ENCODE measurements at places on chromosomes 7 and 10. TPM values are rescaled to one million over a fixed set of nuclear protein-coding genes. Genes with fewer than 3 reads are reported as not detected.

GRCh38 chr7:5533821-5534367, 110.3 kb upstream of the TNRC18 start:
- no peaks in the 10 kb centered on the region for H3K27me3 ChIP-seq
- H3K27ac ChIP-seq = no peak overlapping the region
- H3K4me3 ChIP-seq = no peak overlapping the region
- peaks cover 6% of the 10 kb centered on the region for H3K36me3 ChIP-seq
- peaks cover 14% of the 10 kb centered on the region for H3K4me1 ChIP-seq

DNA sequence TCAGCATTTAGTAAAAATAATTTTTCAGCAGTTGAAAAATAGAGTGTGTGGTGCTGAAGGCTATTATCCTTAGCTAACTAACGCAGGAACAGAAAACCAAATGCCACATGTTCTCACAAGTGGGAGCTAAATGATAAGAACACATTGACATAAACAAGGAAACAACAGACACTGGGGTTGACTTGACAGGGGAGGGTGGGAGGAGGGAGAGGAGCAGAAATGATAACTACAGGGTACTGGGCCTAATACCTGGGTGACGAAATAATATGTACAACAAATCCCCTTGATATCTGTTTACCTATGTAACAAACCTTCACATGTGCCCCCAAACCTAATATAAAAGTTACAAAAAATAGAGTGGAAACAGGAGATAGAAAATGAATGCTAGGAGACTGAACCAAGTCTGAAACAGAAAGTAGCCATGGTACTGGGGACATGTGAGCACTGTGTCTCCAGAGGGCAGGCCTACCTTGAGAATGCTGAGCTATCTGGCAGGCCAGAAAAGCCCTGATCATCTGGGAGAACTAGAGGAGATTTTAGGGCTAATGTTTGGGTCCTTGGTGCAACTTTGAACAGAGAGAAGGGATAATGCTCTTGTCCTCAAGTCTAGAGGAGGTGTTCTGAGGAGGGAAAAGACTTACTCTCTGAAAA, 4.7 kb upstream of the EFCAB10 start:
- H3K27ac ChIP-seq = no peak overlapping the region
- no peak for DNase-seq
- H3K4me1 ChIP-seq = peaks cover 24% of the 10 kb centered on the region
- H3K27me3 ChIP-seq = peaks cover 10% of the 10 kb centered on the region
- no peaks in the 10 kb centered on the region for H3K36me3 ChIP-seq

GRCh38 chr10:71694567-71694968, 25.0 kb downstream of the C10orf105 start:
- no peak for DNase-seq
- peaks cover 59% of the 10 kb centered on the region for H3K4me1 ChIP-seq
- peak overlapping the region; percentile 85 for H3K27ac ChIP-seq
- no peaks in the 10 kb centered on the region for H3K27me3 ChIP-seq

- no peak for DNase-seq
- no peaks in the 10 kb centered on the region for H3K27me3 ChIP-seq
- no peak overlapping the region for H3K4me3 ChIP-seq
- H3K27ac ChIP-seq = no peak overlapping the region
- H3K4me1 ChIP-seq = peaks cover 20% of the 10 kb centered on the region
These were observed 19.4 kb downstream of the ACSL5 start for GRCh38 chr10:112393341-112393740.

DNA sequence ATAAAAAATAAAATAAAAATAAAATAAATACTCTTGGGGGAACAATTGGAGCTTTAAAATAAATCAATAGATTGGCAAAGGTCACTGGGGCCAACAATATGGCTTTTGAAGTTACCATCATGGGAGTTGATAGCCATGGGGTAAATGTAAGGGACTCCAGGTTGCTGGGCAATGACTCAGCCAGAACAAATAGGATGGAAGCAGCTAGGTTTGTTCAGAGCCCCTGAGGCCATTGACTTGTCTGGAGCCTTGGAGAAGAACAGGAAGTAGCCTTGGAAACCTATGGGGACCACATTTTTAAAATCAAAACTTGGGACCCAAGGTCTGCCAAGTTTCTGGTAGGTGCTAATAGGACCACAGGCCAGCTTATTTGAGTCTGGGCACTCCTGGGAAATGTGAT, 20.2 kb upstream of the FRA10AC1 start:
- H3K36me3 ChIP-seq = peaks cover 2% of the 10 kb centered on the region
- no peak overlapping the region for H3K27ac ChIP-seq
- DNase-seq = no peak

- no peaks in the 10 kb centered on the region for H3K4me1 ChIP-seq
- no peak overlapping the region for H3K4me3 ChIP-seq
- no peaks in the 10 kb centered on the region for H3K27me3 ChIP-seq
- peaks cover 91% of the 10 kb centered on the region for H3K36me3 ChIP-seq
- no peak for DNase-seq
- H3K27ac ChIP-seq = no peak overlapping the region
These were observed 39.8 kb upstream of the ZNF37A start for GRCh38 chr10:38054361-38054797.

LIPJ gene
- 0.22 TPM for total RNA-seq

SORCS1 gene
- total RNA-seq = not detected

CALHM3 gene
- total RNA-seq = not detected

ANKRD7 gene
- total RNA-seq = 0.63 TPM

MRLN gene
- not detected for total RNA-seq

GIGYF1 gene
- 122 TPM for total RNA-seq

SFRP5 gene
- total RNA-seq = 13.6 TPM

All from naive thymus-derived CD8-positive, alpha-beta T cell (primary cell).